Cortex of kidney (tissue), 1 donor: ENCODE measurements at places on chromosomes 6 and 20.

DNA sequence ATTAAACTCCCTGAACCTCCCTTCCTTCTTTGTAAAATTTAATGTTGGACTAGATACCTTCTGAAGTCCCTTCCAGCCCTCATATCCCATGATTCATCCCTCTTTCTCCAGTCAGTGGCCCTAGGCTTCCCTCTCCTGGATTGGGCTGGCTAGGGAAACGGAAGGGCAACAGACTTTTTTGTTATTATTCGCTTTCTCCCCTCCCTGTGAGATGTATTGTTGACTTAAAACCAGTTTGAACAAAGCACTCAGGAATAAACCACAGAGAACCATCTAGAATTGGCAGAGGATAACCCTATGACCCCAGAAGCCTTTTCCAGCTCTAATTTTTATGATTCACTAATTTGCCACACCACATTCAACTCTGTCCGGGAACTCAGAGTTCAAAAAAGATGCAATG is 239.7 kb upstream of the SUPT3H start:
- DNase-seq = no peak

DNA sequence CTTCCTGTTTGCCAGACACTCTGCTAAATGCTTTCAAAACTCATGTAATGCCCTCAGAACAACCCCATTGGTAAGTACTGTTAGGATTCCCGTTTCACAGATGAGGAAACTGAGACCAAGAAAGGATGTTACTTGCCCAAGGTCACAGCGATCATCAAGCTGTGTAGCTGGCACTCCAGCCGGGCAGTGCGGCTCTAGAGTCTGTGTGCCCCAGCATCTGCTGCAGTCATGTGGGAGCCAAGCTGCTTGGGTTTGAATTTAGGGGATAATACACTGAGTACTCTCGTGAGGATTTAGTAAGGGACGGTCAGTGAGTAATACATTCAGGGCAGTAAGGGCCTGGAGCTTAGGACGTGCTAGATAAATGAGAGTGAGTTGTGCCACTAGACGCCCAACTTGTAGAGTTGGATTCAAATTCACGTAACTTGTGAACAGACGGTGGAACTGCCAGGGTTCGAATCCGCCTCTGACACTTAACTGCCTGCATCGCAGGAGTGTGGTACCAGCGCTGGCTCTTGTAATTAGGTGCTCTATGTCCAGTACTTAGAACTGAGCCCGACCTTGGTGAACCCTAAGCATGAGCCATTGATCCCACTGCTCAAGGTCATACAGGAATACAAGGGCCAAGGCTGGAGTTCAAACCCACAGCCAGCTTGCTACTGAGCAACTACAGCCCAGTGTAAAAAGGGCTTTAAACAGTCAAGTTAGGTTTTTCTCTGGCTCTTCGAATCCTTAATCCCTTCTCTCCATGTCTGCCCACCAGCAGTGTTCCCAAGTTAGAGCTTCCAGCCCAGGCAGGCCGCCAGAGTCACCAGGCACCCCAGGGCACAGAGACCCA is 70.2 kb downstream of the EYA2 start:
- no peak for DNase-seq

DNA sequence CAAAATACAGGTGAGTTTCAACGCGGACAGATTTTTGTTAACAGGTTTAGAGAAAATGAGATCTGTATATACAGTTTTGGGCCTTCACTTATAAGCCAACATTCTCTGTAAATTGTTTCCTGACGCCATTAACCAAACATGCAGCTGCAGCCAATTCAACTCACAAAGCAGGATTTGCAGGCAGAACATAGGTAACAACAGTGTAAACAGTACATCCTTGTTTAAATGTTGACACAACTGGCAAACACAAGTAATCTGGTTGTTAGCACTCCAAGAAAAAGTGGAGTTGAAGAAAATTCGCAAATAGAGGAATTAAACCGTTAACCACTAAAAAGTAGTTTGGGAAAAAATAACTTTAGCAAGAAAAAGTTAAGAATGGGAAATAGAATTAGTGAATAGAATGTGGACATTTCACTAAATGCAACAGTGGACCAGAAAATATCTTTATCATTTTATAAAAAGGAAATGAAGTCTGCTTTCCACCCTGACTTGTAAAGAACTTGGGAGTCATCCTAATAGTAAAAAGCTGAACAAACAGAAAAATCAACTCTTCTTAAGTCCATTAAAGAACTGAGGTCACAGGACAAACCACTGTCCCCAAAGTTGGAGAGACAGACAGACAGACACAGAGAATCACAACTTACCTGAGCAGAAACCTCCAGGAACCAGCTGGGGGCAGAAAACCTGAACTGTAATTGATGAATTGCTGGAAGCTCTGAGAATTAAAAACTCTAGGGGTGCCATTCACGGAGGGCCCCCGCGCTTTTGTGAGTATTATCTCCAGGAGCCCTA is 10.1 kb downstream of the SMIM28 start:
- no peak for DNase-seq

DNA sequence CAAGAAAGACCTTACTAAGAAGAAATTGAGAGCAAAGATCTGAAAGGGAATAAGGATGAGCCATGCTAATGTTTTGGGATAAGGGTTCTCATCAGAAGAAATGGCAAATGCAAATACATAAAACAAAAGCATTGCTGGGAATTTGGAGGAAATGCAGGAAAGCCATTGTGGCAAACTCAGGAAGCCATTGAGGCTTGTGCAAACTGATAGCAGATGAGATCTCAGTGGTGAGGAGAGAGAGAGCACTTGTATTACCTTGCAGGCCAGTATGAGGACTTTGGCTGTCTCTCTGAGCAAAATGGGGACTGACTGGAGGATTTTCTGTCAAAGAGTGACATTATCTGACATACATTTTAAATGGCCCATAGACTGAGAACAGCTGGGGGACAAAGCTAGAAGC is 103.0 kb downstream of the ADGRB3 start:
- no peak for DNase-seq

DNA sequence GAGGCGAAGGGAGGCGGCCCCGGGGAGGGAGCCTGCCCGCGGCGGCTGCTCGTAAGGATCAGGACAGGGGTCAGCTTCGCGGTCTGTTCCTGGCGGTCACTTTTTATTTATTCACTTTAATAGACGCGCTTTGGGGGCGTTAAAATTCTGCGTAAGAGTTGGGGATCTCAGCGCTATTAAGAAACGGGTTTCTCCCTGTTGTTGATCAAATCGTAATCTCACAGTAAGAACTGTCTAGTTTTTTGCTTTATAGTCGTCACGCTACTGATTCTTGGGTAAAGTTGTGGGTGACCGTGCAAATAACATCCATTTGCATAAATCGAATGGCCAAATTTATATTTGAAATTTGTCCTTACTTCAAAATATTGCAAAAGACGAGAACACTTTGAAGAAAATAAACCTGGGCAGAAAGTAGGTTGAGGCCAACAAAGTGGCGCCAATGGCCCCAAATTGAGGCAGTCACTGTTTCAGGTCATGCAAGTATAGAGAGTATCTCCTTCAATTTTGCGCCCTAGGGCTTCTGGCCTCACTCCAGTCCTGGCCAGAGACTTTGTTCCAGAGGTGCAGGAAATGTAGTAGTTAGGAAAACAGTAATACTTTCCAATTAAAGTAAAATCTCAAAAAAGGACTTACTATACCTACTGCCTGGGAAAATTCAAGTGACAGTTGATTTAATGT is 963 bp upstream of the RMND1 start:
- no peak for DNase-seq

DNA sequence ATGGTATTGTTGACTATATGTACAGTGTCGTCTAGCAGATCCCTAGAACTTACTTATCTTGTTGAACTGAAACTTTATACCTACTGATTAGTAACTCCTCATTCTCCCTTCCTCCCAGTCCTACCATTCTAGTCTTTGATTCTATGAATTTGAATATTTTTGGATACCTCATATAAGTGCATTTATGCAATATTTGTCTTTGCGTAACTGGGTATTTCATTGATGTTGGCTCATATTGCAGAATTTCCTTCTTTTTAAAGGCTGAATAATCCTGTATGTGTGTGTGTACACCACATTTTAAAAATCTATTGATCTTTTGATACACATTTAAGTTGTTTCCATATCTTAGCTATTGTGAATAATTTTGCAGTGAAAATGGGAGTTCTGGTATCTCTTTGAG is 119.9 kb downstream of the SOX4 start:
- DNase-seq = no peak

DNA sequence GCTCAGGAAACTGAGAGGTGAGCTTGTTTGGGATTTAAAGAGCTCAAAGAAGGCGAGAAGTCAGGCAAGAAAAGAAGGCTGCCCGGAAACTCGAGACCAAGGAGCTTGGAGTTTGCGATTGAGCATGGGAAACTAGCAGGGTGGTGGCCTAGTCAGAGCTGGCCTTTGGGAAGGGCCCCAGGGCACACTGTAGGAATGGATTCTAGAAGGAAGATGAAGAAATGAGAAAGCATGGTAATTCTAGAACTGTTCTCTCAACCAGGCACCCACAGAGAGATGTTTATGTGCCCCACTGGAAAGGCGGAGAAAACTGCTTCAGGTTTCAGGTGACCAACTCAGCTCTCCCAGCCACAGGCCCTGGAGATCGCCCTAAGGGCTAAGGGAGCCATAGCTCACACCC is 126.2 kb downstream of the FOXO3 start:
- DNase-seq = no peak

GRCh38 chr6:148565930-148566663 is 180.7 kb upstream of the UST start:
- no peak for DNase-seq

- no peak for DNase-seq
Observed at GRCh38 chr6:6152060-6152459, 145.3 kb upstream of the NRN1 start.

DNA sequence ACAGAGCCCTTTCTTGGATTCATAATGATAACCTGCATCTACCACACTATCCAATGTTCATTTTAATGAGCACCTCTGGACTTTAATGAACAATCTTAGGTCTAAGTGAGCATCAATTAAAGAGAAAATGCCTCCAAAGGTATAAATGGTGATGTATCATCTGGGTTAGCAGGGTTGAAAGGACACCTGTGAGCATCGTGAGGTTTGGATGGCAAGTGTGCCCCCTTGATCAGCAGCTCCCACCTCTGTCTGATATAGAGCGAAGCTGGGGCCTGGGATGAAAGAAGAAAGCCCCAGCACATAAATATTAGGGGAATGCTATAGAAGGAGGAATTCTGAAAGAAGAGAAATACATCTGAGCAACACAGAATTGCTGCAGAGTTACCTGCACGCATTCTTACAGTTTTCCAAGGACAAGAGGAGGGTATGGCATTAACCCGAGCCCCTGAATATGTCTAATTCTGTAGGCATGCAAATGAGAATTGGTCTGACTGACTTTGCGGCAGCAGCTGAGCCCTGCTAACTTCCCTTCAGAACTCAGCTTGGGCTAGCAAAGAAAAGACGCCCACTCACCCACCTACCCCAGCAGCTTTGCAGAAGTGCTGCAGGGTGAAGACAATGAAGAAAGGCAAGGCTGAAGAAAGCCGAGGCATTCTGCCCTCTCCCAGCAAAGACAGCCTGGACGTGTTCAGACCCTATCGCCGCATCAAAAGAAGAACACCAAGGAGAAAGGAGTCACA is 136.2 kb downstream of the GMPR start:
- no peak for DNase-seq

GRCh38 chr20:52943185-52943841 is 28.8 kb upstream of the TSHZ2 start:
- no peak for DNase-seq

- no peak for DNase-seq
Observed at GRCh38 chr6:41047306-41047705, 5.0 kb downstream of the TSPO2 start.

- no peak for DNase-seq
Observed at GRCh38 chr6:26122793-26123674, 35.8 kb downstream of the HFE start.

- DNase-seq = no peak
Observed at GRCh38 chr6:168428052-168428826, 12.7 kb upstream of the SMOC2 start.

DNA sequence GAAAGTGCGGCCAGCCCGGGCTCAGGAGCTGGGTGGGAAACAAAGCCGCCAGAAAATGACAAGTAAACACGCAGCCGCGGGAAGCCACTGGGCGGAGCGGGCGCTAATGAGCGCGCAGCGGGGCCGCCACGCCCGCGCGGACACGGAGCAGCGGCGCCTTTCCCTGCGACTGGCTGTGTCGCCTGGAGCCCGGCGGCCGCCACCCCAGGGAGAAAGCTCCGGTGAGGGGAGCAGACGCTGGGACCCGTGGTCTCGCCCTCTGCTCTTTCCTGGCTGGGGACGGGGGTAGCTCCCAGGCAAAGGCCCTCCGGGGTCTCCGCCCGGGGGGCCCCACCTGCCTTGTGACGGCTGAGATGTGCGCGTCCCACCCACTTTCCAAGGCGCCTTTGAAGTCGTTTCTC is 54.9 kb downstream of the PRR18 start:
- no peak for DNase-seq

- DNase-seq = no peak
Observed at GRCh38 chr6:146316175-146316495, 227.5 kb upstream of the RAB32 start.

DNA sequence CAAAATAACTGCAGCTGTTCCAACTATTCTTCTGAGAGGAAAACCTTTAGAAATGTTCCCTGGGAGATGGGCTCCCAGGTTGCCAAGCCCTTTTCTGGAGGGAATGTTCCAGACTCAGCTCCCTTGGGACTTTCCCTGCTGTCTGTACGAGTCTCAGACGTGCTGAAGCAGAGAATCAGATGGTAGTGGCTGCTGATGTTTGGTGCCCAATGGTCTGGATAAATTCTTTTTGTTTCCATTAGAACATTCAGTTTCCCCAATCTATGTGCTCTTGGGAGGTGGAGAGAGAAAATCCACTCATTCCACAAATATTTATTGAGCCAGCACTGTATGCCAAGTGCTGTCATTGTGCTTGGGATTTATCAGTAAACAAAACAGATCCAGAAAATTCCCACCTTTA is 40.0 kb downstream of the SNHG17 start:
- no peak for DNase-seq

DNA sequence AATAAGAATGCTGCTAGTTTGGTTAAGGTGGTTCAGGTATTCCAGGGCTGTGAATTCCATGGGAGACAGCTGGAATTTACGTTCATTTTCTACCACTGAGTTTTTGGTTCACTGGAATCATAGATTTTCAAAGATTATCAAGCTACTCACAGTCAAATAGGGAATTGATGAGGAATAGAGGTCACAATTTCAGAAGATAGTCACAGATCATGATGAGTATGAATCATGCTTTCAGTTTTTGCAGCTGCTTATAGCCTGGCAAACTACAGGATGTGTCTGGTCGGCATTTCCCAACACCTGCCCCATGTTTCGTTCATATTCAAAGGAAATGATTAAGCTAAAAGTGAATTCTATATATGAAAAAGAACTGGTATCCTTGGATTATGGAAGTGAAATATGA is 58.7 kb downstream of the BCKDHB start:
- no peak for DNase-seq

DNA sequence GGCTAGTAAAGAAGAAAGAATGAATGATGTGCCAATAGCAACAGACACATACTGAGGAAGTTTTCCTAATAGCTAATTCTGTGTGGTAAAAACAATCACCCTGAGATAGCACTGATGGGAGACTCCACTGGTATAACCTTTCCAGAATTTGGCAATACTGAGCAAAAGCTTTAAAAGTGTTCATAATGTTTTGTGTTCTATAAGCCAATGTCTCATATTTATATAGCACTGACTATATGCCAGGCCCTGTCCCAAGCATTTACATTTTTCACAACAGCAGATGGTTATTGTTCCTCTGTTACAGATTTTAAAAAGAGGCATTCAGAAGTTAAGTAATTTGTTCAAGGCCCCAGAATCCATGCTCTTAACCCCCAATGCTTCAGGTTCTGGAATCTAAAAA is 108.0 kb upstream of the DST start:
- DNase-seq = no peak

GRCh38 chr6:148250975-148251685 is 91.5 kb upstream of the SASH1 start:
- no peak for DNase-seq

GRCh38 chr6:145199961-145200360 is 535.4 kb downstream of the EPM2A start:
- DNase-seq = no peak
